ENCODE measurements at places on chromosomes 5 and 9.

- DNase-seq = no peak
These were observed 98.4 kb upstream of the HAND1 start for GRCh38 chr5:154576429-154576806.

GRCh38 chr9:132804576-132805295 is 73.3 kb downstream of the AK8 start:
- DNase-seq = no peak

- DNase-seq = no peak
These were observed 968.8 kb downstream of the TLE1 start for GRCh38 chr9:80720579-80720978.

DNA sequence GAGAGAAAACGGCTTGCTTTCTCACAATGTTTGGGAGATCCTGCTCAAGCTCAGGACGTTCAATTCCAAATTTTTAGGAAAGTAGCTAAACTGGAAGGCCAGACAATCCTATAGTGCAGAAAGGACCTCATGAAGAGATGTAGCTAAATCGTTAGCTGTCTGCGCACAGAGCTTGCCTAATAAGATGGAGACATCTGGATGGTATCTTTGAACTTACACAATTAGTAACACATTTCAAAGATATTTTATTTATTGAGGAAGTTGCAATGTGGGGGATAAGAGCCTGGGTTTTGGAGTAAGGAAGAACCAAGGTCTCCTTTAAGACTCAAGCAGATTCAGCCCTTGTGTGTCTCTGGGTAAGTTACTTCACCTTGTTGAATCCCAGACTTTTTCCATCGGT is 28.6 kb upstream of the RAB14 start:
- no peak for DNase-seq

- no peak for DNase-seq
These were observed 8.7 kb upstream of the PSMD5 start for GRCh38 chr9:120851449-120851848.

GRCh38 chr9:71763832-71764231 is 4.5 kb downstream of the CEMIP2 start:
- no peak for DNase-seq

- DNase-seq = no peak
These were observed 6.2 kb downstream of the DMRT3 start for GRCh38 chr9:982394-983230.

- DNase-seq = no peak
These were observed 3.4 kb upstream of the HEMGN start for GRCh38 chr9:97941323-97941722.

- no peak for DNase-seq
These were observed 83.9 kb downstream of the TMEM174 start for GRCh38 chr5:73256862-73257261.

- DNase-seq = no peak
These were observed 46.2 kb upstream of the FSD1L start for GRCh38 chr9:105401651-105402050.

DNA sequence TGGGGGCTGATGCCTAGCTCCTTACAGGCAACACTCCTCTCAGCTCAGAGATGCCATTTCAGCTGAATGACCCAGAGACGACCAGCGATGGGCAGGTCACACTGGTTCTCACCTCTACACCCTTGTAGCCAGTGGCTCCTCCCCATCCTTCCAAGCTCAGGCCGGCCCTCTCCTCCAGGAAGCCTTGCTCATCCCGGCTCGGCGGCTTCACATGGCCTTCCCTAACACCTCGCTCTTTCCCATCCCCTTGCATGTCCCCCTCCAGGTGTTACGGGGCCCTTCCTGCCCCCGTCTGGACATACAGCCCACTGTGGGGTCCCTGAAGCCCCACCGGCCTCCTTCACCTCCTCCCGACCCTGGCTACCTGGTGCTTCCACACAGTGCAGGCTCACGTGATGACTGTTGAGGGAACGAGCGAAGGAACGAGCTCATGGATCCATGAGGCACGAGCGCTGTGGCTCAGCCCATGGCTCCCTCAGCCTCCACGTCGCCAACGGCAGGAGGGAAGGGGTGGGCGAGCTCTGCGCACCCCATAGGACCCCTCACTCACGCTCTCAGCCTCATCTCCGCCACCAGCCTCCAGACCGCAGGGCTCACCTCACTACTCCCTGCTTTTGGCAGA is 45.7 kb downstream of the SARDH start:
- DNase-seq = no peak

DNA sequence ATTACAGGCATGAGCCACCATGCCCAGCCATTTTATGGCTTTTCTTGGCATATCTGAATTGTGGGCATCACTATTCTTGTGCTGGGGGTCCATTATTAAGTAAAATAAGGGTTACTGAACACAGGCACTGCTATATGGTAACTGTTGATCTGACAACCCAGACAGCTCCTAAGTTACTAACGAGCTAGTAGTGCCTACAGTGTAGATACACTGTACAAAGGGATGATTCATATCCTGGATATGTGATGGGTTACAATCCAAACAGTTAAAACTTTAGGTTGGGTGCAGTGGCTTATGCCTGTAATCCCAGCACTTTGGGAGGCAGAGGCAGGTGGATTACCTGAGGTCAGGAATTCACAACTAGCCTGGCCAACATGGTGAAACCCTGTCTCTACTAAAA is 4.3 kb downstream of the CD14 start:
- no peak for DNase-seq

DNA sequence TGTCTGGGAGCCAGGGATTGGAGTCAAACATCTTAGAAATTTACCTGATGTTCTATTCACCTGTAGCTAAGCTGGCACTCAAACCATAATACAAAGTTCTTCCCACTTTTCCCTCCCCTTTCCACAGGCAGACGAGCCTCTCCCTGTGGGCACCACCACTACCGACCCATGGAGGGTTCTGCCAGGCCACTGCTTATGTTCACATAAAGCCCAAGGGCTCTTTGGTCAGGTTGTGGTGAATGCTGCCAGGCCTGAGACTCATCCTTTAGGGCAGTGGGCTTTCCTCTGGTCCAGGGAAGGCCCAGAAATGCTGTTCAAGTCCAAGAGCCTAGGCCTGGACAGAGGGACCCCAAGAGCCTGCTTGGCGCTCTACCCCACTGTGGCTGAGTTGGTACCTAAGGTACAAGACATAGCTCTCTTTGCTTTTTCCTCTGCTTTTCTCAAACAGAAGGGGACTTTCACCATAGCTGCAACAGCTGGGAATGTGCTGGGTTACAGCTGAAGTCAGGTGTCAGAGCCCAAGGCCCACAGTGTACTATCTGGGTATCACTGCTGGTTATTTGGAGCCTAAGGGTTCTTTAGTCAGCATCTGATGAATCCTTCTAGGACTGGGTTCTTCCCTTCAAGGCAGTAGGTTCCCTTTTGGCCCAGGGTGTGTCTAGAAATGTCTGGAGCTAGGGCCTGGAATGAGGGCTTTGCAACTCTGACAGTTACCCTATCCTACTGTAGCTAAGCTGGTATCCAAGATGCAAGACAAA is 620.1 kb downstream of the TLE1 start:
- no peak for DNase-seq

GRCh38 chr5:44536650-44537260 is 147.5 kb upstream of the FGF10 start:
- DNase-seq = no peak

- DNase-seq = no peak
These were observed 4.4 kb downstream of the TTC16 start for GRCh38 chr9:127720031-127720864.

DNA sequence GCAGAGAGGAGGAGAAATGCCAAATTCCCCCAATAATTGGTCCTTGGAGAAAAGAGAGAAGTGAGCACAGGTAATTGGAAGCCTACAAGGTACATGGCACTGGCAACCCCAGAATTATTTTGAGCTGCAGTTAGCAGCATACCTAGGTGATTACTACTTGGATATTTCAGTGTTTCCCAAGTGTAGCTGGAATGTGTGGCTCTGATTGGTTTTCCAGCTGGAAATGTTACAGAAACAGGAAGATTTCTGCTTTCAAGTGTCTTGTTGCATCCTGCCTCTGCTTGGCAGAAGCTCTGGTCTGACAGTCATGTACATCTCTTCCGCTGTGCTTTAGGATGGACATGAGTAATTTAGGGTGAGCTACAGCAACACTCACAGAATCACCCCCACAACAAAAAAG is 262.1 kb downstream of the ENC1 start:
- DNase-seq = no peak

DNA sequence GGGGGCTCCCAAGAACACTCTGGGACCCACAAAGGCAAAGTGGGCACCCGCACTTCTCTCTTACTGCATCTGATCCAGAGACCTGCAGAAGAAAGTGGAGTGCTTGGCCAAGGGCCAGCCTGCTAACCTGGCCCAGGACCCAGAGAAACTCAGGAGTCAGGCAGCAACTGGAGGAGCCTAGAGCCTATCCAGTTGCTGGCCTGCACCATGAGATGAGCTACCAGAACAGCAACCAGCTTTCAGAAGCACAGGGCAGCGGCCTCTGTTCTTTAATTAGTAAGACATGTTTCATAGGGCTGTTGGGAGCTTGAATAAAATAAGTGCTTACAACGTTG is 298.3 kb downstream of the GADD45G start:
- no peak for DNase-seq

- DNase-seq = no peak
These were observed 4.4 kb downstream of the GPR107 start for GRCh38 chr9:130058154-130058553.

- DNase-seq = no peak
These were observed 40.7 kb downstream of the SECISBP2 start for GRCh38 chr9:89358985-89359384.

GRCh38 chr5:125654392-125654791 is 768.8 kb upstream of the GRAMD2B start:
- DNase-seq = no peak

DNA sequence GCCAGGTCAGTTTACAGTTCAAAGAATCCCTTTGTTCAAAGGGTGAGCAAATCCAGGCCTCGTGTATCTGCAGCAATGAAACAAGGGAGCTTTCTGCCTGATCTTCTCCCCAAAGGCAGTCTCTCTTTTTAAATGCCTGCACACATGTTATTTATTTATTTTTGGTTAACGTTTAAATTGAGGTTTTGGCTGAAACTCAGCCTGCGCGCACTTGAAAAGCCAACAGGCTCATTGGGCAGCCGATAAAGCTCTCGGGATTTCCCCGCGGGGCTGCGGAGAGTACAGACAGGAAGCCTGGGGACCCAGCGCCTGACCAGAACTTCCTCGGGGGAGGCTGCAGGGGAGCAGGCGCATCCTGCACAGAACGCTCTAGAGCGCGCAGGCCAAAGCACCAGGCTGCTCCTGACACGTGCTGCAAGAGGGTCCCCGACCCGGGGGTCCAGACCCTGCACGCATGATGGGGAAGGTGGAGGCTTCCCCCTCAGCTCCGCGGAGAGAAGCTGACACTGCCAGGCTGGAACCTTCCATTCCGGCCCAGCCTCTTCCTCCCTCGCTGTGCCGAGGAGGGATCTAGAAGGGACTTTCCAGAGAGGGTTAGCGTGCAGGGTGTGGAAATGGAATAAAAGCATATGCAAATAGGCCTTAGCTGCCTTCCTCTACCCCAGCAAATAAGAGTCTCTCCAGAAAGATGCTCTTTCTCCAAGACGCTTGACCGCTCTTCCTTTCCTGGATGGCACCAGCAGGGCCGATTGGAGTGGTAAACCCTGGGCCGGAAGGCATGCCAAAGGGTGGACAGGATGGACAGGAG is 46.1 kb downstream of the PTTG1 start:
- no peak for DNase-seq

DNA sequence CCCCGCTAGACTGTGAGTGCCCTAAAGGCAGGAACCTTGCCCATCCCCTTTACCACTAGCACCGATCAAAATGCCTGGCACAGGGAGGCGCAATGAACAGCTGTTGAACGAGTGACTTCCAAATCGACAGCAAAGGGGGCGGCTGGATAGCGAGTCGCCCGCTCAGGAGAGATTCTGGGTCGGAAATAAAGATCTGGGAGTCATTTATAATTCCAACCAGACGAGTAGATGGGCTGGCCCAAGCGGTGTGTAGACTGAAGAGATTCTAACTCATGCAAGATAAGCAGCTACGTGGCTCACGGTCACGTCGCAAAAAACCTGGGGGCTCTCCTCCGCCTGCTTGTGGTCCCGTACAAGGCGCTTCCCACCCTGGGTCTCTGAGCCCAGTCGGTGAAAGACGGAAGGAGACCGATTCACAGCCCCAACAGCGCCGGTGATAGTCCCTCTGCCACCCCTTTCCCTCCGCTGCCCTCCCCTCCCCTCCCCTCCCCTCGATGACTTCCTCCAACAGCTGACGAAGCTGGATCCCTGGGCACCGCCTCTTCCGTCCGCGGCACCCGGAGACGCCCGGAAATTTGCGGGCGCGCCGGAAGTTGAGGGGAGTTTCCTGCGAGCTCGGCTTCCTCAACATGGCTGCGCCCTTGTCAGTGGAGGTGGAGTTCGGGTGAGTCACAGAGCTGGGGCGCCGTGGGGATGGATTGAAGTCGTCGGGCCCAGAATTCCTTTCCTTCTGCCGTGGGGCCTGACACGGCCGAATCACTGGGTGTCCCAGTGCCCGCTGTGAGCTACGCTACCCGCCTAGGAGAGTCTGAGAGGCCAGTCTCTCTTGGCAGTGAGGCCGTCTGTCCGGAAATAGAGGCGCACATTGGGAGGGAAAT is at the start of gene URM1:
Gene URM1, plus strand, starts transcription at position 623 of the 878 bp plus-strand sequence. Its CDS starts 7 bp downstream, at position 630.
- DNase-seq = peak; percentile 93

DNA sequence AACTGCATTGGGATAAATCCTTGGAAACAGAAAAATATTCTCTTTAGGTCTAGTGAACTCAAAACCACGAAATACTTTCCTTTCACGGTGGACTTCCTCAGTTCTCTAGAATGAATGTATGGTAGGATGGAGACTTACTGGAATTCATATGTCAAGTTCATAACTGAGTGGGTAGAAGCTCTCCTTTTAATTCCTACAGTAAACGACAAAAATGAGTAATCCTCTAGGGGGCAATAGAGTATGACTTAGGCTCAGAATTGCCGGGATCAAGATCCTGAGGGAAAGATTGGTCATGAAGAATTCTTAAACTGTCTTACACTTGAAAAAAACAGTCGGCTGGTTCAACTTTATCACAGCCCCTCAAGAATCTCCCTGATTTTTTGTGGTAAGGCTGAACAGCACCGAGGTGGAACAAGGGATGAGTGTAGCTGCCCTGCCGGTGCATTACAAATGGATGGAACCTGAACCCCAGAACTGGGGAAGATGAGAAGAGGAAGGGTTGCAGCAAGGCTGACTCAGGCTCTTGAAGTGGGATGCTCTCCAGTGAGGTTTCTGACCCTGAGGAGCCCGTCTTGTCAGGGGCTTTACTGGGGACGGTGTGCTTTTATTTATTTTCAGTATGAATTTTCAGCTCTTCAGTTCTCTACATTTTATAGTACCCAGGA is 14.0 kb upstream of the LOX start:
- no peak for DNase-seq

GRCh38 chr5:2300861-2301574 is 418.3 kb upstream of the IRX4 start:
- no peak for DNase-seq

DNA sequence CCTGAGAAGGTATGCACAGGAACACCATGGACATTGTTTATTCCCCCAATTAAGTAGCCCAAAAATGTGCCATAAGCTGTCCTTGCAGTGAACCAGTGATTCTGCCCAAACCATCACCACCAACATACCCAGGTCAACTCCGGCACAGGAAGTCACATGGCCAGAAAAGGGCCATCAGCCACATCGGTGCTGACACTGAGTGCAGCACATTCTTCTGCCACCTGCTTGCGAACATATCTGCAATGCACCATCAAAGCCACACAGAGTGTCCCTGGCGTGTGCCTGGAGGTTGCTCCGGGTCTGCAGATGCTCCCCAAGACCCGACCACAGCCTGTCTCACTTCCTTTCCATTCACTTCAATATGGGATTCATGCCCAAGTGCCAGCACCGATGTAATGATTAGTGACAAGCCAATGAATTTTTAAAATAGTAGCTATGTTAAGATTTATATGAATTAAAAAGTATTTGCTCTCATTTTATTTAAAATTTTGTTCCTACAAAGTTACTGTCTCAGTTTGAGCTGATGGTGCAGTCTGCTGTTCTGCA is 37.6 kb downstream of the SYK start:
- DNase-seq = no peak
